ENCODE measurements at places on chromosomes 6 and 20.

DNA sequence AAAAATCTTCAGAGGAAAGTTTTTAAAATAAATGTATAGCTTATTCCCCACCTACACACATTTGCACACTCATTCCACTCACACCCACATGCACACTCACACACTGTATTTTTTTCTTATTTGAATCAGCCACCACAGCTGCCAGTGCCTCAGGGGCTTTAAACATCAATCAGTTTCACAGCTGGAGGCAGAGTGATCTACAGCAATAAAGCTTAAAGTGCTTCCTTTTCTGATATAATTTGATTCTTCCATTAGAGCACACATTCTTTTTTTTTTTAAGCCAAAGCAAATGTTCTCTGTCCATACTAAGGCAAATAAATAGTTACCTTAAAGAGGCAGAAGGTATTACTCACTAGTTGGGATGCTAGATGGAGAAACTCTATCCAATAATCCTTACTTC is 498.8 kb upstream of the POU3F2 start:
- DNase-seq: peak; percentile 51

DNA sequence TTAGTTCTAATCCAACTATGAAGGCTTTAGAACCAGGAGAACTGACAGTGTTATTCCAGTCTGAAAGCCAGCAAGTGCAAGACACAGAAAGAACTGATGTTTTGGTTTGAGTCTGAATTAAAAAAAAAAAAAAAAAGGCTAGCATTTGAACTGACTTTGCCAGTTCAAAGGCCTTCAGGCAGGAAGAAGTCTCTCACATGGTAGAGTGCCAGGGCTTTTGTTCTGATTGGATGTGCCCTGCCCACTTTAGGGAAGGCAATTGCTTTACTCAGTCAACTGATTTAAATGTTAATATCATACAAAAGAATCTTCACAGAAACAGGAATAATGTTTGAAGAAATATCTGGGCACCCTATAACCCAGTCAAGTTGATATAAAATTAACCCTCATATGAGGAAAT is 212.2 kb downstream of the HIVEP2 start:
- DNase-seq: no peak

- DNase-seq: peak; percentile 41
Measured at GRCh38 chr20:40848526-40848925, 159.5 kb upstream of the MAFB start.

- no peak for DNase-seq
Measured at GRCh38 chr6:20180935-20181334, 31.3 kb downstream of the MBOAT1 start.

DNA sequence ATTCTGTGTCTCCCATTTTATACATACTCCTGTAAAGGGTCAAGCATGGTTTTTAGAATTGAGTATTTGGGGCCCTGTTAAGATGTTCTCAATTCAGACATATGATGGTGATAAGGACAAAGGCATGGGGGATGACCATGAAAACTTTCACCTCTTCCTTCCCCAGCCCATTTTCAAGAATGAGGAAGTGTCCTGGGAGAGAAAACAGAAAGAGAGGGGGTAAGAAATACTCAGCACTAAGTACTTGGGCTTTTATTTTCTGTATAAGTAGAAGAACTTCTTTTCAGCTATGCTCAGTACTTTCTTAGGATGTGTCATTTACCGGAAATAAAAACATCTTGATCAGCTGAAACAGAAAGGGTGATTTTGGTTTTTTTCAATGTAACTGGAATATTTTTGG is 10.9 kb upstream of the MBOAT1 start:
- no peak for DNase-seq

- no peak for DNase-seq
Measured at GRCh38 chr20:62276439-62276838, 26.4 kb upstream of the ADRM1 start.

DNA sequence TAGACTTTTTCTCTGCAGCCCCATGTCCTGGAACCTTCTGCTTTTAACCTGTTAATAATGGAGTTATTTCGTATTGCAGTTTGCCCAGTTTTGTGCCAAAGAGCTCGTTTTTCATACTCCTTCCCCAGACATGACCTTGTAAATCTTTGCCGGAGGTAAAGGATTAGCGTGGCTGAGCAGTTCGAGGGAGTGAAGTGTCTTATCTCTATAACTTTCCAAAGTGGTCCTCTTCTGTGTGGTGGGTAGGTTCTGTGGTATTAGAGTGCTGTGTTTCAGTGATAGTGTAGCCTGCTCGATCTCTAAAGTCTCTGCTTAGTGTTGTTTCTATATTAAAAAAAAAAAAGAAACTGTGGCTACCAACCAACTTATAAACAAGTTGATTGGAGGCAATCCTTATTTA is 67.5 kb downstream of the FARS2 start:
- DNase-seq: no peak

GRCh38 chr6:29946223-29947076 is 4.1 kb downstream of the HLA-A start:
- no peak for DNase-seq

- no peak for DNase-seq
Measured at GRCh38 chr6:83198486-83199172, 5.5 kb downstream of the RWDD2A start.

DNA sequence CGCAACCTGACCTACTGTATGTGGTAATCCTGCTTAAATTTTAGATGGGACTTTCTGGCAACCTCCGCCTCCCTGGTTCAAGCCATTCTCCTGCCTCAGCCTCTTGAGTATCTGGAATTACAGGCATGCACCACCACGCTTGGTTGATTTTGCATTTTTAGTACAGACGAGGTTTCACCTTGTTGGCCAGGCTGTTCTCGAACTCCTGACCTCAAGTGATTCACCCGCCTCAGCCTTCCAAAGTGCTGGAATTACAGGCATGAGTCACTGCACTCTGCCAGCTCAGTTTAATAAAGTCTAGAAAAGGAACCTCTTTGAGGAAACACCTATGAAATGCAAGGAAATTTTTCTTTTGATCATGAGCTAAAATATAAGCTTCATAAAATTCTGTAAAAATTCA is 9.0 kb upstream of the PLCB4 start:
- DNase-seq: no peak

GRCh38 chr6:35259948-35260590 is 534 bp downstream of the ZNF76 start:
- no peak for DNase-seq

- no peak for DNase-seq
Measured at GRCh38 chr6:119234941-119235340, 114.6 kb downstream of the MAN1A1 start.

GRCh38 chr20:34921436-34921835 is 34.2 kb downstream of the GSS start:
- no peak for DNase-seq

DNA sequence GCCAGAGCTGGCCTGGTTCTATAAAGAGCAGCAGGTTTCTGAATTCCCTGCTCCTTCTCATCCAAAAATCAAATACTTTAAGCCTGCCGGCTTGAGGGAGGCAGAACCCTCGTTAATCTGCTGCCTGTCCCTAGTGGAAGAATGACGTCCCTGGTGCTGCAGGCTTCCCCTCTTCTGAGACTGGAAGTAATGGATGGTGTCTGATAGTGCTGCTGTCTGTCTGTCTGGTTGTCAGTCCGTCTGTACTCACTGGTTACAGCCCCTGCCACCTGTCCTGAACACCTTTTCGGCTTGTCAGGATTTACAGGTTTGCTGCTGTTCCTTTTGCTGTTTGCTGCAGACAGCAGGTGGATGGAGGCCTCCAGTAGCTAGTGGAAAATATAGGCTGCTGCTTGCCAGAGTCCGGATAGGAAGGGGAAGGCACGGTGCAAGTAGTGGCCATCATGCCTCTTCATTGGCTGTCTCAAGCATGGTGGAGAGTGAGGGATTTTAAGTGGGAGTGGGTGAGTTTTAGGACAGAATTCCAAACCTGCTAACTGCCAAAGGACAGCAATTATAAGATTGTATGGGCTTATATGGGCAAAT is 2.5 kb downstream of the RIMS1 start:
- DNase-seq: peak; percentile 3

GRCh38 chr6:94357381-94357980 is 938.1 kb upstream of the EPHA7 start:
- no peak for DNase-seq

GRCh38 chr20:56875052-56875659 is 246.1 kb downstream of the TFAP2C start:
- DNase-seq: no peak

- DNase-seq: no peak
Measured at GRCh38 chr6:138978229-138978628, 9.8 kb downstream of the REPS1 start.

GRCh38 chr20:19382386-19383340 is 170.2 kb downstream of the SLC24A3 start:
- no peak for DNase-seq

DNA sequence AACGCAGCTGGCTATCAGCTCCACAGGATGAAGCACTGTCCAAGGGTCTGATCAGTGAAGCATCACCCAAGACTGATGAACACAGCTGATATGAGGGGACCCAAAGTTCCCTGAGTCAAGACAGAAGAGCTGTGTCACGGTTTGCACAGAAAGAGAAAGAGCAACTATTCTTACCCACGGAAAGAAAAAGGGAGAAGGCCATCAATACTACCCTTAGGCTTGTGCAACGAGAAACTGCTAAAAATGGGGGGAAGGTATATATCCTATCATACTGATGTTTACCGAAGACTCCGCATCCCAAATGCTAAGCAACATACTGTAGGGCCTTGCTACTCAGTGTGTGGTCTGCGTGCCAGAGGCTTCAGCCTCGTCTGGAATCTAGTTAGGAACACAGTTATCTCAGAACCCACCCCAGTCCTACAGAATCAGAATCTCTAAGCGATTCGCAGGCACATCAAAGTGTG is 665 bp downstream of the FASTKD5 start:
- DNase-seq: no peak

All from NCI-H2227 treated with DMSO at 0.1 percent for 48 hours (cell line).